GM23338 (cell line): ENCODE measurements at places on chromosomes 2 and 18.

GRCh38 chr2:3430740-3431490 is 51.4 kb downstream of the TRAPPC12 start:
- no peak overlapping the region for H3K4me3 ChIP-seq
- no peaks in the 10 kb centered on the region; the same call in 1 of the 2 replicates for H3K36me3 ChIP-seq
- H3K27ac ChIP-seq, result no peak overlapping the region
- DNase-seq, result no peak
- H3K27me3 ChIP-seq, result no peaks in the 10 kb centered on the region

DNA sequence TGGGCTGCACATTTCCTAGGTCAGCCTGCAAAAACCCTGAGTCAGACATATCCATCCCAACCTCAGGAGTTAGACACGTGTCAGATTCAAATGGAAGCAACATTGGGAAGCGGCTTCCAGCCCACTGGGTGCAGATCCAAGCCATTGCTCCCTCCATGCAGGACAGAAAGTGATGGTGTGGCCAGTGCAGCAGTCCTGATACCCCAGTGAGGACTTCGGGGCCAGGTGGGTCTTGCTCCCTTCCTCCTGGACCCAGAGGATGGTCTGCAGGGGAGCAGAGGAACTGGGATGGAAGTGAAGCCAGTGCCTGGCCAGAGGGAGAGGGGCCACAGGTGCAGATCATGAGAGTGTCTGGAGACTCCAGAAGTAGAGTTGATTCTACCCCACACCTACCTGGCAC is 252.0 kb downstream of the FAM210A start:
- no peaks in the 10 kb centered on the region for H3K4me1 ChIP-seq
- no peak overlapping the region for H3K27ac ChIP-seq
- H3K4me3 ChIP-seq, result no peak overlapping the region
- H3K36me3 ChIP-seq, result no peaks in the 10 kb centered on the region
- no peak for DNase-seq

DNA sequence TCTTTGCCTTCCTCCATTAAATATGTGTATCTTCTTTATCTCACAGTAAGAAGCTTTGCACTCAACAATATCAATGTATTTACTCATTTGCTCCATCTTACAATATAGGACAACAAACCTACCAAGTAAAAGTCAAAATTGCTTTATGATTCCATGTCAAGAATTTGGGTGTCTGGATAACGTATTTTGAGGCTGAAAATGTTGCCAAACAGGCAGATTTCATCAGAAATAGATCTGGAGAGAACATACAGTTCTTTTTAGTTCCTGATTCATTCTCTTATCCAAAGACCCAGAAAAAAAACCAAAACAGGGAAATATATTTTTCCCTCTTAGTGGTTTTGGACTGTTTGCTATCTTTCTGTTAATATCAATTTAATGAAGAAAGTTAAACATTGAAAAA is 621.1 kb downstream of the STK39 start:
- H3K36me3 ChIP-seq, result no peaks in the 10 kb centered on the region
- no peak overlapping the region for H3K4me3 ChIP-seq
- no peaks in the 10 kb centered on the region for H3K4me1 ChIP-seq
- no peak for DNase-seq
- H3K27me3 ChIP-seq, result no peaks in the 10 kb centered on the region

GRCh38 chr2:23235292-23235691 is 149.7 kb upstream of the KLHL29 start:
- DNase-seq, result no peak
- H3K4me1 ChIP-seq, result peaks cover 4% of the 10 kb centered on the region; the same call in 1 of the 2 replicates
- H3K36me3 ChIP-seq, result no peaks in the 10 kb centered on the region
- H3K27ac ChIP-seq, result no peak overlapping the region

GRCh38 chr18:23126376-23127056 is 8.8 kb upstream of the CABLES1 start:
- H3K4me3 ChIP-seq, result no peak overlapping the region
- DNase-seq, result no peak
- no peaks in the 10 kb centered on the region for H3K27me3 ChIP-seq
- peaks cover 12% of the 10 kb centered on the region for H3K4me1 ChIP-seq
- no peaks in the 10 kb centered on the region for H3K36me3 ChIP-seq

DNA sequence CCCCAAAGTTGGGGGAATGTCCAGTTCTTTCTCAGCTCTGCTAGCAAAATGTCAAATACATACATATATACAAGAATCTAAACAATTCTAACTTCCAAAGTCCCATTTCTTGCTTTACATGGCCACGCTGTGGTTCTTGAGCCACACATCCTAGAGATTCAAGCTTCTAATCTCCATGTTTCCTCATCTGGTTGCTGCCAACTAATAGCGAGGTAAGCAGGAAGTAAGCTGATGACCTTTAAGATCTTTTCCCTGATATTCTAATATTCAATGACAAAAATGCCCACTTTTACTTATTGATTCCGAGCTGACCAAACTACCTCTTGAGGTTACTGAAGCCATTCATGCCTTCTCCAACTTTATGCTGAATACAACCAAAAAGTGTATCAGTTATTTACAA is 3.3 kb downstream of the VPS54 start:
- H3K36me3 ChIP-seq, result no peaks in the 10 kb centered on the region
- no peak overlapping the region for H3K27ac ChIP-seq
- H3K4me1 ChIP-seq, result peaks cover 10% of the 10 kb centered on the region
- no peaks in the 10 kb centered on the region for H3K27me3 ChIP-seq

- no peaks in the 10 kb centered on the region for H3K27me3 ChIP-seq
- H3K36me3 ChIP-seq, result no peaks in the 10 kb centered on the region
- no peaks in the 10 kb centered on the region for H3K4me1 ChIP-seq
- no peak overlapping the region for H3K27ac ChIP-seq
These were observed 128.7 kb downstream of the CAPN13 start for GRCh38 chr2:30678410-30679137.

- no peak overlapping the region for H3K27ac ChIP-seq
- no peaks in the 10 kb centered on the region for H3K27me3 ChIP-seq
- H3K36me3 ChIP-seq, result no peaks in the 10 kb centered on the region
- peaks cover 41% of the 10 kb centered on the region for H3K4me1 ChIP-seq
- no peak for DNase-seq
These were observed 15.5 kb upstream of the NFU1 start for GRCh38 chr2:69452687-69453086.

DNA sequence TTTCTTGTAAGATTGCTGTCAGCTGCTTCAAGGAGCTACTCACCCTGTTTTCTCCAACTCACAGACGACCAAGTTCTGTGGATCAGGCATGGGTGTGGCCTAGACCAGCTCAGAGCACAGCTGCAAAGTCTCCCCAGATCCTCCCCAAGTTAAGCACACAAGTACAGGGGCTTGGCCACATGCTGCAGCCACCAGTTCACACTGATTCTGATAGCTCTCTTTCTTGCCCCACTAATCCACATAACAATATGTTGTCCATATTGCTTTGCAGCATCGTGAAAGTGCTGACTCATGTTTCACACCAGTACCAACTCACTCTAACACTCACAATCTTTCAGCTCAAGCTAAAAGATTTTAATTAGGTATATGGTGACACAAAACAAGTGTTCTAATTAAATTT is 437.0 kb downstream of the PARD3B start:
- H3K27ac ChIP-seq, result no peak overlapping the region
- H3K4me1 ChIP-seq, result peaks cover 10% of the 10 kb centered on the region
- no peaks in the 10 kb centered on the region for H3K36me3 ChIP-seq
- no peaks in the 10 kb centered on the region for H3K27me3 ChIP-seq
- peak; percentile 24 for DNase-seq

- H3K4me3 ChIP-seq, result no peak overlapping the region
- H3K4me1 ChIP-seq, result peaks cover 20% of the 10 kb centered on the region
- H3K27me3 ChIP-seq, result peaks cover 19% of the 10 kb centered on the region
- DNase-seq, result no peak
These were observed 5.6 kb downstream of the ARL4C start for GRCh38 chr2:234491281-234491680.

DNA sequence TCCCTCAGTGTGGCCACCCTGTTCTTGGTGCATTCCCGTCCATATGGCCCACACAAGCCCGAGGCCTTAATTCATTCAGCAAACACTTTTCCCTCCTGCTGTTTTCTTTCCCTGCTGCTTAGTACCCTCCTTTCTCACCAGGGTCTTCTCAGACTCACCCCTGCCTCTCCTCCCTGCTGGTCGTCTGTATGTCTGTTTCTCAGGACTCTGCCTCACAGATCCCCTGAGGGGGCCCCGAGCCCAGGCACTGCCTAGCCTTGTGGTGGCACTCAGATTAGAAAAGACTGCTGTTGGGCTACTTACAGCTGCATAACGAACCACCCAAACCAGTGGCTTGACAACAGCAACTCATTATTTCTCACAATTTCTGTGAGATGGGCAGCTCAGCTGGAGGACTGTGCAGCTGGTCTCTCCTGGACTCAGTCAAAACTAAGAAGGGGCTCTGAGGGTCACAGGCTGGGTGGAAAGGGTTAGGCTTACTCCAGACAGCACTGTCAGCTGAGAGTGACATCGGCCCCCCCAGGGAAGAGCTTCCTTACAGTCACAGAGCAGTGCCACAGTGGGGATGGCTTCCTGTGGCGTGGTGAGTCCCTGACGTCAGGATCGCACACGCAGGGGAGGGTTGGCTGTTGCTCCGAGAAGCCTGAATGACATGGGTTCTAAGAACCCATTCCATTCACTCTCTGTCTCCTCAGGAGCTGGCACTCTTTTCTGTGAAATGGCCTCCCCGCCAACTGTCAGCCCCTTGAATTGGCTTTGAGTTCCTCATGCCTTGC is 139.0 kb downstream of the UXS1 start:
- no peak overlapping the region for H3K27ac ChIP-seq
- DNase-seq, result no peak
- H3K27me3 ChIP-seq, result no peaks in the 10 kb centered on the region
- no peaks in the 10 kb centered on the region for H3K36me3 ChIP-seq

DNA sequence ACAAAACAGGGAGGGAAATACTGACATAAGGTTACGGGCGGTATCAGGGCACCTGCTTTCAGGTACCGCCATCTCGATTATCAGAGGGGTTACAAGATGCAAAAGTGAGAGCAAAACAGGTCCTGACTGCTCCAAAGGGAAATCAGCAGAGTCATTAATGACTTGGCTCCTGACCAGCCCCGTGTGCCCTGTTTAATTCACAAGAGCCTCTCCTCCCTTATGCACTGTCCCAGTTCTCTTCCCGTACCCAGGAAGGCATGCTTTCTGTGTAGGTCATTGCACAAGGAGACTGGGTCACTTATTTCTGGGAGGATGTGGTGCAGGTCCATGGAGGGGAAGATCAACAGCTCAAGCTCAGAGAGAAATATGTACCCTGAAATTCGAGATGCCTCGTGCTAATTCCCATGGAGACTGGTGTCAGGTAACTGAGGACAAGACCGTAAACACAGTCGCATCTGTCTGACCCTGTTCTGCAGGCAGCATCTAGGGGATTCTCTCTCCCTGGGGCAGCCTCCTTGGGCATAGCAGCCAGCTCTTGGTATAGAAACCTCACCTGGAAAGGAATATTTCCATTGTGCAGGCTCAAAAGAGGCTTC is 79.9 kb downstream of the HNRNPLL start:
- peak; percentile 61 for DNase-seq
- no peak overlapping the region for H3K27ac ChIP-seq
- no peaks in the 10 kb centered on the region for H3K27me3 ChIP-seq
- H3K4me1 ChIP-seq, result peaks cover 14% of the 10 kb centered on the region

DNA sequence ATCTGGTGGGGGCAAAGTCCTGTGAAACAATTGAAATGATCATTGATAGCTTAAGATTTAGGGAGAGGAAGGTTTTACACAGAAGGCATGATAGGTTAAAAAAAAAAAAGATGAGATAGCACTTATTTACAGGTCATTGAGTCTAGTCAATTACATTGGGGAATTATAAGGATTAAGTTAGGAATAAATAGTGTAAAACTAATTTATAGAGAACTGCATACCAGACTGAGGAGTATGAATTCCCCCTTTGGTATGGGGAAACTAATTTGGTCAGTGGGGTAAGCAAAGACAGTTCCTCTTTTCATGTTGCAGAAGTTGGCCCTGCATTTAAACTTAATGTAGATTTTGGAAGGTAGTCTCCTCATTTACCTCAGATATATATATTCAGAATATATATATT is 10.8 kb downstream of the GLS start:
- H3K36me3 ChIP-seq, result peaks cover 9% of the 10 kb centered on the region; the same call in 1 of the 2 replicates
- H3K27me3 ChIP-seq, result no peaks in the 10 kb centered on the region
- no peak for DNase-seq

DNA sequence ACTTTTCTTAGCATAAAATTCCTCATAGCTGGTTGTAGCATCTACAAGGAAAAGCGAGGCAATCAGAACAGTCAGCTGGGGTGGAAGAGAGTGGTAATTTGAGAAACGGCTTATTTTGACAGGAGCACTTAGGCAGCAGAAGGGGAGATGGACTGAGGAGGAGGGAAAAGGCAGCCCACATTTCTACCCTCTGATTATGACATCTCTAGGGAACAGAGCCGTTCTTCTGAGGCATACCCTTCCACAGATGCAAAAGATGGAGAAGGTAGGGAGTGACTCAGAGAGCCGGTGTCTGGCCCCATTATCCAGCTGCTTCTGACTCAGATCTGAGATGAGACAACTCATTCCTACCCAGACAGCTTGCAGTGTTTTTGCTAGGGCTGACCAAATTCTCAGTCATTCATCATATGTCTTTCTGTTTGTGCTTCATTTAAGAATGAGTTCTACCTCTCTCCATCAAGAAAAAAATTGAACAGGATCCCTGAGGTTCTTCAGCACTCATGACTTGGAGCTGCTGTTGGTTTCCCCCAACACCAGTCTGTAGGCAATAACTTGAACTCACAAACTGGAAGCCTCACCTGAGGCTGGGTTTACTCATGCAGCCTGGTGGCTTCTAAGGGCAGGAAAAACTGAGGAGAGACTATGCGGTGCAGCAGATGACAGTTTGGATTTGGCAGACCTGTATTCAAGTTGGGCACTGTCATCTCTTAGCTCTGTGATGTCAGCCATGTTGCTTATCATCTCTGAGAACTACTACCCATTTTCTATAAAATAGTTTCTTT is 15.9 kb upstream of the SEC11C start:
- no peaks in the 10 kb centered on the region for H3K36me3 ChIP-seq
- H3K27ac ChIP-seq, result no peak overlapping the region
- H3K4me3 ChIP-seq, result no peak overlapping the region
- DNase-seq, result no peak
- no peaks in the 10 kb centered on the region for H3K27me3 ChIP-seq
- no peaks in the 10 kb centered on the region for H3K4me1 ChIP-seq

GRCh38 chr18:42275138-42275535 is 320.1 kb downstream of the PIK3C3 start:
- no peaks in the 10 kb centered on the region for H3K27me3 ChIP-seq
- H3K36me3 ChIP-seq, result no peaks in the 10 kb centered on the region
- H3K4me1 ChIP-seq, result peaks cover 3% of the 10 kb centered on the region; the same call in 1 of the 2 replicates
- H3K27ac ChIP-seq, result no peak overlapping the region
- no peak overlapping the region for H3K4me3 ChIP-seq
- DNase-seq, result no peak
